Ureter (tissue), 1 donor: ENCODE measurements at places on chromosomes 6 and 20. TPM values are rescaled to one million over a fixed set of nuclear protein-coding genes. Genes with fewer than 3 reads are reported as not detected.

DEF6 gene
- 28.0 TPM for total RNA-seq

MYBL2 gene
- total RNA-seq: 0.60 TPM

SLC25A27 gene
- total RNA-seq: 25.1 TPM

- DNase-seq: no peak
Measured at GRCh38 chr6:122717350-122717749, 62.2 kb upstream of the FABP7 start.

CDC25B gene
- total RNA-seq: 16.6 TPM

MOCS1 gene
- 34.8 TPM for total RNA-seq

MOXD1 gene
- 13.8 TPM for total RNA-seq

SASH1 gene
- 97.2 TPM for total RNA-seq

HLA-DRA gene
- total RNA-seq: 297 TPM
